ENCODE measurements at places on chromosomes 11 and 22.

- DNase-seq, result no peak
These were observed 113.0 kb upstream of the FGF3 start for GRCh38 chr11:69931994-69932910.

- no peak for DNase-seq
These were observed 8.7 kb downstream of the CCDC83 start for GRCh38 chr11:85863855-85864254.

- no peak for DNase-seq
These were observed 5.3 kb downstream of the OMP start for GRCh38 chr11:77107950-77108349.

- no peak for DNase-seq
These were observed 207.0 kb downstream of the DDX10 start for GRCh38 chr11:108871867-108872266.

GRCh38 chr11:93904716-93905115 lies 54.3 kb upstream of the VSTM5 start:
- no peak for DNase-seq

- DNase-seq, result peak; percentile 21
These were observed 215.0 kb upstream of the CTSC start for GRCh38 chr11:88552379-88553062.

DNA sequence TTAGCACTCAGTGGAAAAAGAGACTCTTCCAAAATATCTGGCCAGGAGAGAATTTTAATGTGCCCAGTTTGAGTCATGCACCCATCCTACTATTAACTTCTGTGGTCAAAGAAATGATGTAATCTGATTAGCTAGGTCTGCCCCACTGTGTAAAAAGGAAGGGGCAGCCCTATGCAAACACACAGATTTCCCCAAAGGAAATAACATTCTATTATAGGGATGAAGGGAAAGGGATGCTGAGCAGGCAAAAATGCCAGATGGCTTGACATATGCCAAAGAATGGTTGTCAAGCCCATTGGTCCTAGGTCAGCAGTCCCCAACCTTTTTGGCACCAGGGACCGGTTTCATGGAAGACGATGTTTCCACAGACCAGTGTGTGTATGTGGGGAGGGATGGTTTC lies 43.3 kb upstream of the PAK1 start:
- no peak for DNase-seq

GRCh38 chr11:116579031-116579653 lies 193.6 kb downstream of the BUD13 start:
- no peak for DNase-seq

GRCh38 chr11:61345170-61345610 lies 12.2 kb downstream of the TKFC start:
- no peak for DNase-seq

GRCh38 chr11:37929100-37929653 lies 1331.1 kb upstream of the RAG2 start:
- no peak for DNase-seq

GRCh38 chr11:45857961-45858474 lies 10.7 kb downstream of the CRY2 start:
- DNase-seq, result no peak

GRCh38 chr11:81005595-81005994 lies 1564.8 kb upstream of the TENM4 start:
- DNase-seq, result no peak

GRCh38 chr22:23204541-23205157 lies 24.3 kb downstream of the BCR start:
- no peak for DNase-seq

DNA sequence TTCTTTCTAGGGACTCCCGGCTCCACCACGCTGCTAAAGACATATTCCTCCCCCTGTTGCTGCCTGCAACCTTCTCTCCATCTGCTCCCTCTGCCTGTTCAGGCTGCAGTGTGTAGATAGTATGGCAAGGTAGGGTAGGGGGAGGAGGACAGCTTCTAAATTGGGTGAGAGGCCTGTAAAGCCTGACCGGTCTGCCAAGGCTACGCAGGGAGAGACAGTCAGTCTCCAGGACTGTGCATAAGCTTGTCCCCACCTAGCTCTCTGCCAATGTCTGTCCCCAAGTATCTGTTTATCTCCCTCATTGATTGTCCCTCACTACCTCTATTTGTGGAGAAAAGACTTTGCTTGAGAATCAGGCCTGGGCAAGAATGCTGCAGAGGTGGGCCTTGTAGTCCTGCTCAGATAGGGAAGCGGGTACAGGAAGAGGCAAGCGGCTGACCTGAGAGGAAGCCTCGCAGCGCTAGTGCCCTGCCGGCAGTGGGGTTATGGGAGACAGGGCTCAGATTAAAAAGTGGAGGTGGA lies 871 bp upstream of the SEZ6L start:
- no peak for DNase-seq

GRCh38 chr22:49210606-49211005 lies 617.1 kb downstream of the BRD1 start:
- DNase-seq, result no peak

GRCh38 chr22:36227396-36227795 lies 11.9 kb downstream of the APOL2 start:
- no peak for DNase-seq

DNA sequence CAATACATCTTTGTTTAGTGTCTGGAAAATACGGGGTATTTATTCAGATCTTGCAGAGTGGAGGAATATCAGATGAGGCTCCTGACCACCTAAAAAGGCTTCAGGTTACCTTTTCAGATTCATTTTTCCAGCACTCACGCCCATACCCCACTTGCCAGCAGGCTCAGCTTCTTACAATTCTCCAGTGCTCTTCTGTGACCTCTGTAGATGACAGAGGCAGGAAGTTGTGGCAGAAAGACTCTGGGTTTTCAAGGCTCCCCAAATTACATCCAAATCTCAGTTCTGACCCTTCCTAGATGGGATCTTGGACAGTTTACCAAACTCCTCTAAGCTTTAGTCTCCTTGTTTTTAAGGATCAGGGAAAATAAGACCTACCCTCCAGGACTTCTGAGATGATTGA lies 61.1 kb downstream of the SYTL2 start:
- DNase-seq, result no peak

- no peak for DNase-seq
These were observed 293.2 kb downstream of the ETS1 start for GRCh38 chr11:128294001-128294670.

DNA sequence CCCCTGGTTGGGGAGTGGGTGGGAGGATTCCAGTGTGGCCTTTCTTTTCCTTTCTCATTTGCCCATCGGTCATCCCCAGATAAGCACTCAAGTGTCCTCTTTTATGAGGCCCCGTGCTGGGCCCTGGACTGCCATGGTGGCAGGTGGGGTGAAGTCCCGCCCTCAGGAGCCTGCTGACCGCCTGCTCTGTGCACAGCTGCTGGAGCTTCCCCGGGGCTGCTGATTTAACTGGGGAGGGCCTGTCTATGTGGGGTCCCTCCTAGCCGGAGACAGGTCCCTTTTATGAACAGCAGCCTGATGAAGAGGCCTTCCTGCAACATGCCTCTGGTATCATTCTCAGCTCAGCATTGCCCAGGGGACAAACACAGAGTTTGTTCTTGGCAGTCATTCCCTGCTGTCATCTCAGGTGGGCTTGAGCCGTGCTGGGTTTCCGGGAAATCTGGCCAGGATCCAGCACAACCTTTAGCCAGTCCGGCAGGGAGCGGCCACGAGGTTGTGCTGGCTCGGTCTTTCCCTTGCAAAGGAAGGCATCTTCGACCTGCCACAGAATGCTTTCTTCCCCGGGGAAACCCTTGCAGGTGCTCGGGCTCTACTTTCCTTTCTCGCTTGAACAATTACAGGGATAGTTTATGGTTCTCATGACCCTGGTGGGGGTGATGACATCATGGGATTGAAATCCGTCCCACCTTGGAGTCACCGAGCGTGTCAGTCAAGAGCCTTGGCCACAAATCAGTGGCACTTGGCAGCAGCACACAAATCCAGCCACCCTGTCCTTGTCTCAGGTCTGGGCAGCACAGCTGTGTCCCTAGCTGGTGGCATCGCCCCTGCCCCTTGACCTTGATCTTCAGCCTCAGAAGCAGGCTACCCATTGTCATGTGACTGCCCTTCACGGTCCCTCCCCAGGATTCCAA lies 20.1 kb downstream of the ST14 start:
- no peak for DNase-seq

DNA sequence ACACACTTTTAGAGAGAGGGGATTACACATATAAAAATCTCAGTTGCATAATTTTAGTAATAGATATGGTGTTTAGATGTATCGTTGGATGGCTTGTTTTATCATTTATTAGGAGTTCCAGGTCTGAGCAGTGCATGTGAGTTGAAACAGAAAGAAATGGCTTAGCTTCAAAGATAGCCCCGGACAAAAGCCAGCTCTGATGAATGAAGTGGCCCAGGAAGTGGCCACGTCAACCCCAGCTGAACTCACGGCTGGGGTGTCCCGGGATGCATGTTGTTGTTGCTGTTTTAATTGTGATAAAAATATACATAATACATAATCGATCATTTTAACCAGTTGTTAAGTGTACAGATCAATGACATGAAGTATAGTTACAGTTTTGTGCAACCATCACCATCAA lies 1513.6 kb downstream of the BRD1 start:
- DNase-seq, result no peak

- no peak for DNase-seq
These were observed 1.7 kb upstream of the OOSP4A start for GRCh38 chr11:59962107-59962482.

DNA sequence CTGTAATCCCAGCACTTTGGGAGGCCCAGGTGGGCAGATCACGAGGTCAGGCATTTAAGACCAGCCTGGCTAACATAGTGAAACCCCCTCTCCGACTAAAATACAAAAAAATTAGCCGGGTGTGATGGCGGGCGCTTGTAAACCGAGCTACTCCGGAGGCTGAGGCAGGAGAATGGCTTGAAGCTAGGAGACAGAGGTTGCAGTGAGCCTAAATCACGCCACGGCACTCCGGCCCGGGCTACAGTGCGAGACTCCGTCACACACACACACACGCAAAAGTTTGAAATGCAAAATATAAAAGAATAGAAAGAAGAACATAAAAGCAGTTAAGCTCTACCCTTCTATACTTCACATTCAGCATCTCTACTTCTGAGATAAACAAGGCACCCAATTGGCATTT lies 1165.9 kb upstream of the CNTN5 start:
- DNase-seq, result no peak

DNA sequence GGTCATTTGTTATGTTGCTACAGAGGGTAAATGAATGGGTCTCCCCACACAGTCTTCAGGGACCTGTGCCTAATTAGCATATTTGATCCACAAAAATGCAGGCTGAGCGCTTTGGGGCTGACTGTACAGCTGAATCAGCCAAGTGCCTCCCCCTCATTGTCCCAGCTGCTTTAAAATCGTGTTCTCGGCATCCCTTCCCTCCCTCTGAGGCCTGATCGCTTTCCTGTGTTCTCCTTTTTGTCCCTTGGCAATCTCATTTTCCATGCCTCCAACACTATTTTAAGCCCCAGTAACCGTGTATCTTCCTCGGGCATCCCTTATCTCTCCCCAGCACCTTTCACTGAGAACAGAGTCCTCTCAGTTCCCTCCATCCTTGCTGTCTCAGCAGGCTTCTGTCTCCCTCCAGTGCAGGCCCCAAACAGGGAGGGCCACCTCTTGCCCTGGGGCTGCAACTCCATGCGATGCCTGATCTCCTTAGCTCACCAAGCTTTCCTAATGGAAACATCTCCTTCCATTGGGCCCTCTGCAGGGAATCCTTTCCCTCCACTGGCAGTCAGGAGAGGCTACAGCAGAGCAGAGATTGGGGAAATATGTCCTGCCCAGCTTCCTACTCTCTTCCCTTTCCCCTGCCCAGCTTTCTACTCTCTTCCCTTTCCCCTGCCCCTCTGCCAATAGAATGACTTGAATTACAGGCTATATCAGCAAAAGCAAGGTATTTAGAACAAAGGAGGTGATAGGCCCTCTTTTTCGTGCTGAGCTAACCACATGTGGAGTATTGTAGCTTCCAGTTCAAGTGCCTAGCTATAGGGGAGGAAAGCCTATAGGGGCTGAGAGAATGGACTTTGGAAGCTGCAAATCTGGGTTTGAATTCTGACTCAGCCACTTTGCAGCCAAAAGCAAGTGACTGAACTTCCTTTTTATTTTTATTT lies 13.8 kb downstream of the UQCR10 start:
- DNase-seq, result no peak

DNA sequence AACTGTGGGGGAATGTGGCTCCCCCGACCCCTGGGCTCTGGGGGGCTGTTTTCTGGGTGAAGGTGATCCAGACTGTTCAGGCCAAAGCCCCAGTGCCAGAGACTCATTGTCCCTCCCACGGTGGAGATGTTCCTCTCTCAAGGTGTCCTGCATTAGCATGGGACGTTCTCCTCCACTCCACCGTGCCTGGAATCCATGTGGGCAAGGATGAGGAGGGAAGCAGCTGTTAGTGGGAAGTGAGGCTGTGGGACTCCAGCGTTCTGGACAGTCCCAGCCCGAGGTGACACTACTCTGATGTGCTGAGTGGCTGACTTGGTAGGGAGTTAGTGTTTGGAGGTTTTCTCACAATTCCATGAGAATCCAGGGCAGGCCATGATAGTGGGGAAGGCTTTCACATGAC lies 31.4 kb upstream of the CLDN5 start:
- DNase-seq, result no peak

DNA sequence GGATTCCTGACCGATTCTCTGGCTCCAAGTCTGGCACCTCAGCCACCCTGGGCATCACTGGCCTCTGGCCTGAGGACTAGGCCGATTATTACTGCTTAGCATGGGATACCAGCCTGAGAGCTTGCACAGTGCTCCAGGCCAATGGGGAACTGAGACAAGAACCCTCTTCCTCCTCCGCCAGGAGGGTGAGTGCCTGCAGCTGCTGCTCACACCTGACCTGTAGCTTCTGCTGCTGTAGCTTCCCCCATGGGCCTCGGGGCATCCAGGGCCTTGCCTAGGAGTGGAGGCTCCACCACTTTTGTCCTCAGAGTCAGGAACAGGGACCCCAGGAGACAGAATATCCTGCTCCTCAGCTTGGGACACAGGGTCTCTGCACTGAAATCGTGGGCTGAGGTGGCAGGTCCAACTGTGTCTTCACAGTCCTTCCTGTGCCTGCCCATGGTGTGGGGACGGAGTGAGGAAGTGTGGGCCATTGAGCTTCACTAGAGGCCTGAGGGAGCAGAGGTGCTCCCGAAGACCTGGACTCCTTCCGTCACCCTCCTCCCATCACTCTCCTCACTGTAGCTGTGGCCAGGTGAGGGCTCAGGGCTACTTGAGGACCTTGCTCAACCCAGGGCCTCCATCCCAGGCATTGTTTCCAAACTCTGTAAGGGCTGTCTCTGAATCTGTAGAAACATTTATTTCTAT lies 103.8 kb downstream of the ZNF280B start:
- no peak for DNase-seq

GRCh38 chr11:88017666-88018065 lies 157.6 kb downstream of the RAB38 start:
- no peak for DNase-seq

DNA sequence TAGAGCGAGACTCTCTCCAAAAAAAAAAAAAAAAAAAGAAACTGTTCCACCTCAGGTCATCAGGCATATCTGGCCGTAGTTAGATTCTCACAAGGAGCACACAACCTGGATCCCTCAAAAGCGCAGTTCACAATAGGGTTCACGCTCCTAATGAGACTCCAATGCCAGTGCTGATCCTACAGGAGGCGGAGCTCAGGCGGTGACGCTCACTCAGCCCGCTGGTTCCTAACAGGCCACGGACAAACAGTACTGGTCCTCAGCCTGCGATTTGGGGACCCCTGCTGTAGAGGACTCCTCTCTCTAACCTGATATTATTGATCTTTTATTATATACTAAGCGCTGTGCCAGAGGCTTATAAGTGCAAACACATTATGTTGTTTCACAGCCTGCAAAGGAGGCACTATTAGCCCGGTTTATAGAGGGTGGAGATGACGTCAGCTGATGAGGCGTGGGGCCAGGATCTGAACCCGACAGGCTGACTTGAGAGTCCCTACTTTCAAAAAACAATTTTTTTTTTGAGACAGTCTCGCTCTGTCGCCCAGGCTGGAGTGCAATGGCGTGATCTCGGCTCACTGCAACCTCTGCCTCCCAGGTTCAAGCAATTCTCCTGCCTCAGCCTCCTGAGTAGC lies 4.9 kb upstream of the MAFF start:
- no peak for DNase-seq

All from stimulated activated CD8-positive, alpha-beta memory T cell treated with anti-CD3 and anti-CD28 coated beads, Interleukin-15, amount 100 ng/mL, for 48 hours (primary cell).